ENCODE measurements at places on chromosomes 3 and 15. TPM values are rescaled to one million over a fixed set of nuclear protein-coding genes. Genes with fewer than 3 reads are reported as not detected.

Gene GRIP2
- total RNA-seq = not detected

GRCh38 chr15:75928680-75929608, 25.3 kb downstream of the FBXO22 start:
- H3K27ac ChIP-seq = no peak overlapping the region
- H3K36me3 ChIP-seq = peaks cover 36% of the 10 kb centered on the region
- DNase-seq = no peak
- no peaks in the 10 kb centered on the region for H3K27me3 ChIP-seq
- H3K4me3 ChIP-seq = no peak overlapping the region

- no peaks in the 10 kb centered on the region for H3K36me3 ChIP-seq
- no peak overlapping the region for H3K4me3 ChIP-seq
- peak; percentile 27 for DNase-seq
- peaks cover 3% of the 10 kb centered on the region for H3K27me3 ChIP-seq
Measured at GRCh38 chr3:12706504-12707253, 42.8 kb upstream of the RAF1 start.

- H3K27ac ChIP-seq = no peak overlapping the region
- no peaks in the 10 kb centered on the region for H3K4me1 ChIP-seq
Measured at GRCh38 chr3:122928396-122929187, 99.0 kb downstream of the SEMA5B start.

Measured in CD4-positive, CD25-positive, alpha-beta regulatory T cell (primary cell).